ENCODE measurements at places on chromosomes 1 and 21.

DNA sequence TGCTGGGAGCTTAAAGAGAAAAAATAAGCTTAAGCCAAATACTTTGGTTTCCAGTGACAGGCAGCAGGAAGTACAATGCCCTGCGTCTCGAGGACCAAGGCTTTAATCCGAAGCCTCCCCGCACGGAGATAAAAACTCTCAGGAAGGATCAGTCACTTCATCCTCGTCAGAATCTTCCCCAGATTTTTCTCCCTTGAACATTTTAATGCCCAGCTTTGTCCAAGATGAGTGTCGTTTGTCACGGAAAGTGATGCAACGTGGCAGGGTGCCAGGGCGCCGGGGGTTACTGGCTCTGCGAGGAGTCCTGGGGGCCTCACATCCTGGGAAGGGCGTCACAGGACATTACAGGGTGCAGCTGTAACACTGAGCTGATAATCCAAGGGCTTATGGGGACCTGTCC is 25.2 kb upstream of the PCBP3 start:
- no peak for DNase-seq

DNA sequence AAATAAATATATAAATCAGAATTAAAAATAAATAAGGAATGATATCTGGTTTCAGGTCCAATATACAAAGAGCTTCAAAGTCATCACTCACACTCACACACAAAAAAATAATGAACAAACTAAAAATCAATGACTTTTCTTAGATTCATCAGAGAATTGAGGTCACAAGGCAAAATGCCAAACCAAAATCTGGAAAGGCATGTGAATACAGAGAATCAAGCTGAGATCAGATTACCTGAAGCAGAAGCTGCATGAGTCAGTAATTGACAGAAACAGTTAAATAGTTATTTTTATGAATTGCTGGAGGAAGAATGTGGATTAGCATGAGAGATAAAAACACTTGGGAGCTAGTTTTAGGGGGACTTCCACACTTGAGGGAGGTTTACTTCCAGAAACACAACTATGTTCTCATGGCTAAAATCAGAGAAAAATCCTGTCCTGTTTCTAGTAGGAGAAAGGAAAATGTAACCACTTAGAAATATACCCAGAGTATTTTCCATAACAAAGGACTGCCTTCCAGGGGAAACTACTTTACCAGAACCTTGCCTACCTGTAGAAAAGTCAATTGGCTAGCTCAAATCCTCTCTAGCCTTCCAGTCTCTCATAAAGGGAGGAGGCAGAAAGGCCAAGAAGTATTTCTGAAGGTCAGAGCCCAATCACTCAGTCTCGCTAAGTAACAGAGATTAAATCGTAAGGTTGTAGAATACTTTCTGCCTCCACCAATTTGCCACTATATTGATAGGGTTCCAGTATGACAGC is 536.6 kb upstream of the NR5A2 start:
- no peak for DNase-seq

DNA sequence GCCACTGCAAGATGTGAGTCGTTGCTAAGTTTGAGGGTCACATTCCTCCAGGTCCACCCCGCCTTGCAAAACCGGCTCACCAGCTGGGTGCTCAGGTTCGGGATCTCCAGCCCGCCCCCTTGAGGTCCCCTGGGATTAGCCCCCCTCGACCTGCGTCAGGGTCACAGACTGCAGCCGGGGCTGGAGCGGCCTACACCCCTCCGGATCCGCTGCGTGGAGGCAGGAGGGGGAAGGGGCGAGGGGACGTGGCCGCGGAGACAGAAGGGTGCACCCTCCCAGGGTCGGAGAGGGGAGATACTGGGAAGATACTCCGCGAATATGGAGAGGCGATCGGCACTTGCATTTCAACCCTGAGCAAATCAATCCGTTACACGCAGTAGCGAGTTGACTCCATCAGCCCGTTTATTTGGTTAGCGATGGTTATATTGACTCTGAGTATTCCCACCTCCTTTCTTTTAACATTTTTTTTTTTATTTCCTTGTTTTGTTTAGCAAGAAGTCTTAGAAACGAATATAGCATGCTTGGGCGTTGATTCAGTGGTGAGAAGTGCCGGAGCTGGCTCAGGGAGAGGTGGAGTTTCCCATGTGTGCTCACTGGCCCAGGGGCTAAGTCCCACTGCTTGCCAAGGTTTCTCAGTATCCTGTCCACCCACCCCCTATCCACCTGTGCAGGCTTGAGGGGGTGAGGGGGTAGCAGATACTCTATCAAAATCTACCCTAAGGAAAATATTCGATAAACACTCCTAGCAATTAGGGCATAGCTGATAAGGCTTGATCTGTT is 997 bp downstream of the IFNAR2 start:
- DNase-seq: no peak

DNA sequence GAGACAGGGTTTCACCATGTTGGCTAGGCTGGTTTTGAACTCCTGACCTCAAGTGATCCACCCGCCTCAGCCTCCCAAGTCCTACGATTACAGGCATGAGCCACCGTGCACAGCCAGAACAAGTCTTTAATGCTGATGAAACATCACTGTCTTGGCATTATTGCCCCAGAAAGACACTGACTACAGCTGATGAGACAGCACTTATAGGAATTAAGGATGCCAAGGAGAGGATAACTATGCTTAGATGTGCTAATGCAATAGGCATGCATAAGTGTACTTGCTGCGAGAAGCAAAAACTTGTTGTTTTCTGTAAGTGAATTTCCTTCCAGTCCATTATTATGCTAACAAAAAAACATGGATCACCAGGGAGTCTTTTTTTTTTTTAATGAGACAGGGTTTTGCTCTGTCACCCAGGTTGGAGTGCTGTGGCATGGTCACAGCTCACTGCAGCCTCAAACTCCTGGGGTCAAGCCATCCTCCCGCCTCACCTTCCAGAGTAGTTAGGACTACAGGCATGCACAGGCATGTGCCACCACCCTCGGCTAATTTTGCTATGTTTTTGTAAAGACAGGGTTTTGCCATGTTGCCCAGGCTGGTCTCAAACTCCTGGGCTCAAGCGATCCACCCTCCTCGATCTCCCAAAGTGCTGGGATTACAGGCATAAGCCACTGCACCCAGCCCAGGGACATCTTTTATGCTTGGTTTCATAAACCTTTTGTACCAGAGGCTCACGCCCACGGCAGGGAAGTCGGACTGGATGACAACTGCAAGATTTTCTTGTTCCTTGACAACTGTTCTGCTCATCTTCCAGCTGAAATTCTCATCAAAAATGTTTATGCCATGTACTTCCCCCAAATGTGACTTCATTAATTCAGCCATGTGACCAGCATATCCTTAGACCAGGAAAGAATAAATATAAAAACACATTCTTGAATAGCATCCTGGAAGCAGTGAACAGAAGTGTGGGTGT is 23.1 kb downstream of the RHEX start:
- DNase-seq: no peak

- no peak for DNase-seq
Measured at GRCh38 chr1:109880971-109881894, 29.4 kb upstream of the CSF1 start.

- DNase-seq: no peak
Measured at GRCh38 chr1:114502080-114502479, 8.9 kb downstream of the TRIM33 start.

DNA sequence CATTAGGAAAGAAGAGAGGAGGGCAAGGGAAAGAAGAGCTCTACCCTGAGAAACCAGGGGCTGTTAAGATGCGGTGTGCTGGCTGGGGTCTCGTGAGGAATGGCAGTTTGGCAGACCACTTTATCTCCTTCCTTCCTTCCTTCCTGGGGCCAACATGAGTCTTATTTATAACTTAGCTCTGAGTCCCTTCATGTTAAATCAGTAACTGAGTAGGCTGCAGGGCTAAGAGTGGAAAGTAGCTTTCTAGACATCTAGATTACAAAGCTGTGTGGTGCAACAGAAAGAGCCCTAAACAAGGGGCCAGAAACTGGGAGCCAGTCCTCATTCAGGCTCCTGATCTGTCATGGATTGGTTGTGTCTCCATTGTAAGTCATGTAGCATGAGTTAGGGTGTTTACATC is 135.4 kb upstream of the DUSP10 start:
- no peak for DNase-seq

- DNase-seq: no peak
Measured at GRCh38 chr1:199815947-199816346, 211.6 kb upstream of the NR5A2 start.

GRCh38 chr1:189289346-189289745 is 1188.3 kb downstream of the BRINP3 start:
- no peak for DNase-seq

DNA sequence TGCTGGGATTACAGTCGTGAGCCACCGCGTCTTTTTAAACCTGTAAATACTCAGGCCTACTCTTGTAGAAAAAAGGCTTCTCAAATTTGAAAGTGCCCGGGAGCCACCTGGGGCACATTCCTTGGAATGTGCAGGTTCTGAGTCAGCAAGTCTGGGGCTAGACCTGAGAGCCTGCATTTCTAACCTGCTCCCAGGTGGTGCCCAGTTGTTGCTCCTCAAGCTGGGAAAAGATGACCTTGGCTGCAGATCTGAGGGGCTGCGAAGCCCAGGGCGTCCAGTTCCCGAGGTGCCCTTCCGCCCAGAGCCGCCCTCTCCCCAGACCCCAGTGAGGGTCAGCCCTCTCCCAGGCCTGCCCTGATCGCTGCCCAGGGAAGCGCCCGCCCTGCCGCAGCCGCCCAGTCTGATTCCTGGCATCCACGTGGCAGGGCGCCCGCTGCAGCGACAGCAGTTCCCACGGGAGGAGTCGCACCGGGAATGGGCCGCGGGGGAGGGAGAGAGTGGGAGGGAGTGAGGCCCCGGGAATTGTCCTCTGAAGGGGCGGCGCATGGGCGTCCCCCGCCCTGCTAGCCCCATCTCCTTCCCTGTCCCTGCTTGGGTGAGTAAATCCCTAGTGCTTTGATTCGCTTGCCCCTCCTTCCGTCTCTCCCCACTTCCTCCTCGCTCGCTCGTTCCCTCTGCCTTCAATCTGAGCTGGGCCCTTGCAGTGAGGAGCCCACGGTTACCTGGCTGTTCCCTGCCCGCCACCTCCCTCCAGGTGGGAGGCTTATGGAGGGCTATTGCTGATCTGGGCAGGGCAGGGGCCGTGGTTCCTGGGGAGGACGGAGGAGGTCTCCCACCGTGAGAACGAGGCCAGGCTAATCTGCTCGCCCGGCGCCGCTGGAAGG is 18.8 kb upstream of the TENT5B start:
- no peak for DNase-seq

DNA sequence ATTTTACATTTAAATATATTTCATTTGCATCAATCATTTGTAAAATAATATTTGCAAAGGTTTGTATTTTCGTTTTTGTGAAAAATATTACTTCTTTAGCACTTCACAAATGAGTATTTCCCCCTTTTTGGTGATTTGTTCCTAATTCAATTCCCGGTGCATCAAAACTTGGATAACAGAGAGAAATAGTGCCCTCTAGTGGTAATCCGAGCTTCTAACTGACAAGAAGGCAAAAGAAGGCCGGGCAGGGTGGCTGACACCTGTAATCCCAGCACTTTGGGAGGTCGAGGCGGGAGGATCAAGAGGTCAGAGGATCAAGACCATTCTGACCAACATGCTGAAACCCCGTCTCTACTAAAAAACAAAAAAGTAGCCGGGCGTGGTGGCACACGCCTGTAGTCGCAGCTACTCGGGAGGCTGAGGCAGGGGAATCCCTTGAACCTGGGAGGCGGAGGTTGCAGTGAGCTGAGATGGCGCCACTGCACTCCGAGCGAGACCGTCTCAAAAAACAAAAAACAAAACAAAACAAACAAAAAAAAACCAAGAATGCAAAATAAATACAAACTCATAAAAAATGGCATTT is 137.7 kb downstream of the COL11A1 start:
- no peak for DNase-seq

GRCh38 chr1:182095946-182096345 is 34.4 kb upstream of the ZNF648 start:
- DNase-seq: no peak

DNA sequence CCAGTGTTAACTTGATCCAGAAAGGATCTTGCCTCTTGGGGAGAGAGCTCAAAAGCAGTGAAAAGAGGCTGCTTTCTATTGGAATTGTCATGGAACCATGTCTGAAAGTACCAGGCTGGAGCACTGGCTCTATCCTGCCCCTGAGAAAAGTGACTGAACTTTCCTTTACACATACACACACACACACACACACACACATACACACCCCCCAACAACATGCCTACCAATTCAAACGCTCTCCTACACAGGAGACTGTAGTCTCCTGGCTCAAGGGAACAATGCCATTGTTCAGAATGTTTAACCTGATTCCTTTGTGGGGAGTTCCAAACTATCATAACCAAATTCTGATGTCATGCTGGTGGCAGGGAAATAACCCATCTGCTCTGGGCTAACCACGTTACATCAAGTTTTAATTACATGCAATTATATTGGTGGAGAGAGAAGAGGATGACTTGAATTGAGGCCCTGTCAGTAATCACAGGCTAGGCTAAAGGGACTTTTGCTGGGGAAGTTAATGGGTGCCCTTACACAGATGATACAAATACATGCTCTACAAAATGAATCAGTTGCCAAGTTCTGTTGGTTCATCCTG is 52.3 kb upstream of the DUSP10 start:
- DNase-seq: no peak

DNA sequence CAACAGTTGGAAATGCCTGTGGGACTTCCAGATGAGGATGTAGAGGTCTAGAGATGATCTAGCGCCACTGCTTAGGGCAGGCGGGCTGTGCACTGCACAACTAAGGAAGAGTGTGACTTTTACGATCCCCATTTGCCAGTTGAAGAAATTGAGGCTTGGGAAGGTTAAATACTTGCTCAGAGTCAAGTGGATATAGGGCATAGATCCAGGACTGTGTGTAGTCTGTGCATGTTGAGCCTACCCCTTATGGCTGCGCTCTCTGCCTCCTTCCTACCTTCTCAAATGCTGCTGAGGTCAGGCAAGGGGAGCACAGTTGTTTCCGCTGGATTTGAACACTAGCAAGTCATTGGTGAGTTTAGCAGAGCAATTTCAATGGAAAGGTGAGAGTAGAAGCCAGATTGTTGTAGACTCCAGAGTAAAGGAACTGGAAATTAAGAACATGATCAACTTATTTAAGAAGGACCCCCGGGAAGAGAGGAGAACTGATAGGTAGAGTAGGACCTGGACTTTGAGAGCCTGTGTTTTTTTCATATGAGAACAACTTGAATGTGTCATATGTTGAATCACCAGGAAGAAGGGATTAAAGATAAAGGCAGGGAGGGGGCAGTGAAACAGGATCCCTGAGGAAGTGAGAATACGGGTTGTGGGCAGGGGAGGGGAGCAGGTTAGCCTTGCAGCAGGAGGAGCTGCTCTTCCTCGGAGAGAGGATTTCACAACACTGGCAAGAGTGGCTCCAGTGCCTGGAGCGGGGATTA is 2.7 kb downstream of the CAPN2 start:
- DNase-seq: no peak

Measured in activated CD4-positive, alpha-beta memory T cell treated with anti-CD3 and anti-CD28 coated beads, Interleukin-2, amount 10 ng/mL, durations not matched to agents 7 days and 5 days (primary cell).